Stimulated activated CD8-positive, alpha-beta memory T cell treated with anti-CD3 and anti-CD28 coated beads, Interleukin-4, amount 100 ng/mL, for 4 hours (primary cell): ENCODE measurements at places on chromosomes 13 and 19.

DNA sequence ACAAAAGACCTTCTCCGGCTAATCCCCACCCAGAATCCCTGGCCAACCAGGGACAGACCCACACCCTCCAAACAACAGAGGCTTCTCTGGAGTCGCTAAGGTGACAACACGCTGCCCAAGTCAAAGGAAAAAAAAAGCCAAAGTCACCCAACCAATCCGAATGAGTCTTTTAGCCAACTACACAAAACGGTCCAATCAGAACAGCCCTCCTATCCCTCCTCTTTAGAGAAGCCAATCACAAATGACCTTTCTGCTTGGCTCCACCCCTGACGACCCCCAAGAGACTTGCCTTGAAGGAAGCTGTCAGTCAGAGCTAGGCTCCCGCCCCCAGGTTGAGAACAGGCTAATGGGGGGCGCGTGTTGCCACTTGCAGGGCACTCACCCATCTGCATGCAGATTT is 6.6 kb upstream of the FBXW9 start:
- DNase-seq = no peak

DNA sequence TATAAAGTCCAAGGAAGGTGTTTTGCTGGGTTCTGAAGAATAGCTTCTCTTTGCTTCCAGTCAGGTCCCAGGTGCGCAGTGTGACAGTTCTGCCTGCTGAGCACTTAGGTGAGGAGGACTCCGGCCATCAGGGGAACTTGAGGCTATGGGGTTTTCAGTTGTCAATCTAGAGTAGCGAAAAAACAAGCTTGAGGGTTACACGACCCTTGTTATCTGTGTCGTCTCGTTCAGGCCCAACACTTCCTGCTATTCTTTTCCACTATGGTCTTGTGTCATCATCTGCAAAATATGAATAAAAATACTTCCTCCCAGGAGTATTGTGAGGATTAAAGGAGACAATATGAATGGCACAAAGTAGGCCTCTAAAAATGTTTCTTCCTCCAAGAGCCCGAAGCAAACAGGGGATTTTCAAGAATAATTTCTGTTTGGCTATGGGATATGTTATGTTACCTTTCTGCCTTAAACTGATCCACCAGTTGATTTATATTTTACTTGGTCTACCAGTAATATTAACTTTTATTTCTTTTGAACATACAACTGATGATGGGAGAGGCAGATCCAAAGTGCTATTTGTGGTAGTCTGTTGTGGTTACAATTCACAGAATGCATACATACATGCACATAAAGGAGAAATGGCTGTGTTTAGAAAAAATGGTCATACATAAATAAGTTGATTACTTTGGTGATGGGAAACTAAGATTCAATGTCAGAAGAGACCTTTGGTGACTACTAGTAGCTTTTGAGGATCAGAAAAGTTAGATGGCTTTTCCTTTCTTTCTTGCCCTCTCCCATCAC is 40.5 kb upstream of the RCBTB2 start:
- no peak for DNase-seq

DNA sequence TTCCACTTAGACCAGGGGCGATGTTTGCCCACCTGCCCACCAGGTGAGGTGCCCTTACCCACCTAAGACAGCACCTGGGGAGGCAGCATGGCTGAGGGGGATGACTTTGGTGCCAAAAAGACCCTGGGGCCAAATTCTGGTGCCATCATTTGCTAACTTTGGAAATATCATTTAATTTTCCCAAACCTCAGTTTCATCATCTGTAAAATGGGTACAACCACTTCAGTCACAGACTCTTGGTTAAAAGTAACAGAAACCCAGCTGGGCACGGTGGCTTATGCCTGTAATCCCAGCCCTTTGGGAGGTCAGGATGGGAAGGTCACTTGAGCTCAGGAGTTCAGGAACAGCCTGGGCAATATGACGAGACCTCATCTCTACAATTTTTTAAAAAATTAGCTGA is 177.8 kb downstream of the USP12 start:
- no peak for DNase-seq

- DNase-seq = no peak
Observed at GRCh38 chr13:92602560-92602959, 624.0 kb upstream of the GPC6 start.

DNA sequence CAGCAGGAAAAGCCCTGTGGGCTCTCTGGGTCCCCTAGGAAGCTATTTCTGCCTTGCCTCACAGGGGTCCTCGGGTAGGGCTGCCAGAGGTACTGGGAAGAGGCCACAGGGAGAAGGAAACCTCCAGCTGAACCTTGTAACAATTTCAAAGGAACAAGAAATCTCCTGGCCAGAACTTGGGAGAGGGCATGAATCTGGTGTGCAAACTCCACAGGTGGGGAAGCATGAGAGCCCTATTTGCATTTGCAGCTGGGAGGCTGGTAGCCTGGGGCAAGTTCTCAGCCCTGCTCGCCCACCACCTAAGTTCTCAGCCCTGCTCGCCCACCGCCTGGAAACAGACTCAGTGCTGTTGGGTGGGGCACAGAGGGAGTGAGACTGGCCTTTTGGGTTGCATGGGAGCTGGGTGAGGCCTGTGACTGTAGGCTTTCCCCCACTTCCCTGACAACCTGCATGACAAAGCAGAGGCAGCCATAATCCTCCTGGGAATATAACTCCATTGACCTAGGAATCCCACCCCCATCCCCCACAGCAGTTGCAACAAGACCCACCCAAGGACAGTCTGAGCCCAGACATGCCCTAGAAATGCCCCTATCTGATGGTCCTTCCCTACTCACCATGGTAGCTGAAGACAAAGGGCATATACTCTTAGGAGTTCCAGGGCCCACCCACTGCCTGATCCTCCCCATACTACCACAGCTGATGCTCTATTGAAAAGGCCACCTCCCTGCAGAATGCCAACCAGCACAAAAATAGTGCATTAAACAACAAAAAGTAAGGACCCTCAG is 11.7 kb downstream of the UGGT2 start:
- DNase-seq = no peak

DNA sequence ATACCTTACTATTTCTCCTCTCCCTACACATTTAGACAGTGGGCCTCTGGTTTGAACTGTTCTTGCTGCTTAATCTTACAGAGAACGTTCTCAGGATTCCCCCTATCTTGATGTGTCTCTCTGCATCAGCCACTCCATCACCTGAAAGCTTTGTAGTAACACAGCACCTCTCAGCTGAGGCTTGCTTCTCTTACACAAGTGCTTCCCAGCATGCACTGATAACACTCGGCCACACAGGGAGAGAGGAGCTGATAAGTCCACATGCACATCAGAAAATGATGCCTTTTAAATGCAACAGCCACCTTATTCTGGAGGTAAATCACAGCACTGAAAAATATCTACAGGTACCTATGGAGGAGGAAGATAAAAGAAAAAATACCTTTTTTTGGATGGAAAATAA is 192.2 kb upstream of the TSHZ3 start:
- DNase-seq = no peak

GRCh38 chr19:9720541-9720940 is 45.6 kb upstream of the ZNF562 start:
- DNase-seq = no peak

DNA sequence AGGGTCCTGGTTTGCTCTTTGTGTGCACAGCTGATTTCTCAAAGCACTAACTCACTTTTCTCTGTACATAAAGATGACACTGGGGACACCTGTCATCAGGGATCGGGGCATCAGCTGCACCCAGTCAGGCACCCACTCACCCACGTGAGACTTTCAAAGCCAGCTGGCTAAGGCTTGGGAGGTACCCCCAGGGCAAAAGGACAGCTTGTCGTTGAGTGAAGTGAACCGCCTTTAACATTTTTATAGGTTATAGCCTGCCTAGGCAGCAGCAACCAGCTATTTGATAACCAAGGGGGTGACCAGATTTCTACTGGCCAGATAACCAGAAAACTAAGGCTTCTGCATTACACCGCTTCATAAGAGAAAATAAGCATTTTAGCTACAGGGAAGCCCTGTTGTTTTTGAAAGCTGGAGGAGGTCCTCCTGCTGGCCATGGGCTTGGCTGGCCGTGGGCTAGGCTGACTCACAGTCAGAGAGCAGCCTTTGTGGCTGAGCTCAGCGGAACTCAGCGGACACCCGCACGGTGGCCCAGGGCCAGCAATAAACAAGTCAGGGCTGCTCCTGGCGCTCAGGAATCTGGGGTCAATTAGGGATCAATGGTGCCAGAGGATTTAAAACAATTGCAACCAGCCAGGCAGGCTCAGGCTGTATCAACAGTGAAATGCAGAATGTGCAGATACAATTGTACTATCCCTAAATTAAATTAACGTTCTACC is 57.1 kb downstream of the ALOX5AP start:
- DNase-seq = no peak

GRCh38 chr19:18278521-18279265 is 2.7 kb downstream of the JUND start:
- DNase-seq = no peak

- DNase-seq = no peak
Observed at GRCh38 chr19:35414442-35414841, 33.6 kb upstream of the FFAR2 start.

GRCh38 chr13:26663791-26664190 is 96.8 kb downstream of the GPR12 start:
- DNase-seq = no peak

GRCh38 chr19:51127032-51127431 is 2.3 kb downstream of the SIGLEC9 start:
- no peak for DNase-seq

- DNase-seq = no peak
Observed at GRCh38 chr19:8877854-8878705, 45.9 kb downstream of the MBD3L1 start.

GRCh38 chr13:99614465-99614885 is 113.2 kb downstream of the TM9SF2 start:
- no peak for DNase-seq

DNA sequence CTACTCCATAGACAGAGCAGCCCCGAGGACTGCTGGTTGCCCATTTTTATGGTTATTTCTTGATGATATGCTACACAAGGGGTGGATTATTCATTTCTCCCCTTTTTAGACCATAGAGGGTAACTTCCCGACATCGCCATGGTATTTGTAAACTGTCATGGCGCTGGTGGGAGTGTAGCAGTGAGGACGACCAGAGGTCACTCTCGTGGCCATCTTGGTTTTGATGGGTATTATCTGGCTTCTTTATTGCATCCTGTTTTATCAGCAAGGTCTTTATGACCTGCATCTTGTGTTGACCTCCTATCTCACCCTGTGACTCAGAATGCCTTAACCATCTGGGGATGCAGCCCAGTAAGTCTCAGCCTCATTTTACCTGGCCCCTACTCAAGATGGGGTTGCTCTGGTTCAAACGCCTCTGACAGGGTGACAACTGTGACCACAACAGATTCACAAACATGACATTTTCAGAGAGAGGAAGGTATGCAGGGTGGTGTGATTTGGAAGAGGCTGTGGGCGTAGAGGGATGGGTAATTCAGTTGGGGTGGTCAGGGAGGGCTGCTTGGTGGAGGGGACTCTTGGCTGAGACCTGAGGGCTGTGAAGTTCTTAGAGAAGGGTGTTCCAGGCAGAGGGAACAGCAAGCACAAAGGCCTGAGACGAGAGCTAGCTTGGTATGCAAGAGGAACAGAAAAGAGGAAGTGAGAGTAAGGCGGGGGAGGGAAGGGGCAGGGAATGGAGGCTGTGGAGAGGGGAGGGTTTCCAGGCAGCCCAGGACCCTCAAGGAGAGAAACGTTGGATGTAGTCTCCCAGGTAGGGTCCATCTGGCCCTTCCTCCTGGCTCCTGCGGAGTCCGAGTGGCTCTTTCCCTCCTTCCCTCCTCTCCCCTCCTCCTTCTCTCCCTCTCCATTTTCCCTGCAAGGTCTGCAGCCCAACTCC is 23.5 kb downstream of the FAM187B start:
- no peak for DNase-seq

GRCh38 chr13:33787051-33787591 is 30.8 kb upstream of the RFC3 start:
- no peak for DNase-seq

DNA sequence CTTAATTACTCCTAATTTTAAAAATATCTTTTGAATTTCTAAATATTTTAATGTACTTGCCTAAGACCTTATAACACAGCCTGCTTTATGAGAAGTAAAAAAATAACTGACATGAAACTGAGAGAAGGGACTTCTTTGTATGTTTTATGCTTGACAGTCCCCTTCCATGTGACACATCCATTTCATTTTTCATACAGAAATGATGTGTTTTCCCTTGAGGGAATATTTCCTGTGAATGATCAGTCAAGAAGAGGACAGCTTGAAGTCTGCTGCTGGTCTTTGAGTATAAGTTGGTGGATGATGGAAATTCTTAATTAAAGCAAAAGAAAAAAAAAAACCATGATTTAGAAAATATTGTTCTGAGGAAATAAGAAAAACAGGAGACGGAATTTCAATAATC is 230.4 kb upstream of the KLHL1 start:
- no peak for DNase-seq

DNA sequence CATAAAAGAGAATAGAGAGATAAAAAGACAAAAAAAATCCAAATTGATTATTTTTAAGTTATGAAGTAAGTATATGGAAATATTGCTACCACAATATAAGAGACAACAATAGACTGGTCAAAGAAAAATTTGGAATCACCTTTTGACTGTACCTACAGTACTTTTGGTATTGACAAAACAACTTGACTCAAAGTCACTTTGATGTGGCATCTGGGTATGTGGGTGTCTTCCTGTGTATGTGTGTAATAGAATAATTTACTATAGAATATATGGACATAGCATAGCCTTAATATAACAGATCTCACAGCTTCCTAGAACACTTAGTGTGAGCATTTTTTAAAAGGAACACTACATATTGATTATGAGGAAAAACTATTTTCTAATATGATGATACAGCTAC is 1016.2 kb upstream of the PCDH20 start:
- no peak for DNase-seq

DNA sequence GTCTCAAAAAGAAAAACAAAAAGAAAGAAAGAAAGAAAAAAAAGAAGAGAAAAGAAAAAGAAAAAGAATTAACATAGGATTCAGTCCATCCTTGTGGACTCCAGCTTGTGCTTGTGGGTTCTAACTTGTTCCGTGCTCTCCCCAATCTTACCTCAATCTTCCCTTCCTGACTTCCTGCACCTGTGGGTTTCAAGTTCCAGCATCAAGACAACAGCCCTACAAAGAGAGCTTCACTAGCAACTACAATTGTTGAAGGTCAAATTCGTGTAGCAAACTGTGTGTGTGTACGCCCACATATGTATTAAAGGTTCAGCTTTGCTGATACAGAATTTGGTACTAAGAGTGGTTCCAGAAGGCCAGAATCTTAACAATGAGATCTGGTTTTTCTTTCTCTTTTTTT is 25.3 kb downstream of the FXYD5 start:
- DNase-seq = no peak

GRCh38 chr13:26221399-26221720 is 754 bp downstream of the RNF6 start:
- DNase-seq = no peak

- DNase-seq = no peak
Observed at GRCh38 chr19:18427080-18427742, 8.0 kb downstream of the SSBP4 start.

- no peak for DNase-seq
Observed at GRCh38 chr19:5357584-5357983, 17.0 kb upstream of the PTPRS start.

DNA sequence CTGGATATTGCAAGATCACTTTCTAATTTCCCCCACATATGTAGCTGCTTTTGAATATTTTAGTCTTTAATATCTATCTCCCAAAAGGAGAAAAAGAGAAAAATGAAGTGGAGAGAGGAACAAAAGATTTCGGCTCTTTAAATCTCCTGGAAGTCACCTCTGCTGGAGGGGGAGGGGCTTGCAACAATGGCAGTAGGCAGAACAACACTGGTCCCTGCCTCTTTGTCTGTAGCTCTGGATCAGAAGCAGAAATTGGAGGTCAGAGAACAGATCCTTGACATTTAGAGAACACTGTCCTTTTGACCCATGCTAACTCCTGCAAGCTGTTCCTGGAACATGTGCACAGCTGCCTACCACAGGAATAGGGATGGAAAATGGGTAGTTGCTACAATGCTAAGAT is 86.7 kb upstream of the GPR12 start:
- DNase-seq = no peak
